ENCODE measurements at places on chromosomes 12 and 14. TPM values are rescaled to one million over a fixed set of nuclear protein-coding genes. Genes with fewer than 3 reads are reported as not detected.
A peak's percentile ranks its signal among the peaks of the same experiment; 100 is the strongest.

- peaks cover 5% of the 10 kb centered on the region for H3K36me3 ChIP-seq
- no peak overlapping the region for H3K27ac ChIP-seq
- H3K4me1 ChIP-seq, result peaks cover 18% of the 10 kb centered on the region
- no peak overlapping the region for H3K4me3 ChIP-seq
- no peaks in the 10 kb centered on the region for H3K27me3 ChIP-seq
Measured at GRCh38 chr12:9391815-9392214, 183.6 kb upstream of the PZP start.

GRCh38 chr14:26596543-26597061 lies 1.2 kb downstream of the NOVA1 start:
- DNase-seq, result no peak
- peaks cover 37% of the 10 kb centered on the region for H3K27me3 ChIP-seq
- H3K36me3 ChIP-seq, result peaks cover 3% of the 10 kb centered on the region
- H3K27ac ChIP-seq, result no peak overlapping the region

DNA sequence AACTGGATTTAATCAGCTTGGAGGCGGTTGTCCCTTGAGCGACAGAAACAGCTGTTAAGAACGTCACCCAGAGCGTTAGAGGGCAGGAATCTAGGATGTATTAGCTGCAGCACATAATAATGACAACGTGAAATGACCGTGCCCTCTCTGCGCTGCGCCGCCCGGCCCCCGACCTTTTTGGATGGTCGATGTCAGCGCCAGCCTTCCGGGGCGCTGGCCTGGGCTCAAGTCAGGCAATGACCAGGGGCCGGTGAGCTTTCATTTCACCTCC lies 427 bp upstream of the TMEM120B start:
- peak overlapping the region; percentile 87 for H3K4me3 ChIP-seq
- H3K4me1 ChIP-seq, result peaks cover 19% of the 10 kb centered on the region
- H3K27ac ChIP-seq, result peak overlapping the region; percentile 77
- H3K27me3 ChIP-seq, result no peaks in the 10 kb centered on the region
- peak; percentile 28 for DNase-seq
- H3K36me3 ChIP-seq, result peaks cover 2% of the 10 kb centered on the region

DNA sequence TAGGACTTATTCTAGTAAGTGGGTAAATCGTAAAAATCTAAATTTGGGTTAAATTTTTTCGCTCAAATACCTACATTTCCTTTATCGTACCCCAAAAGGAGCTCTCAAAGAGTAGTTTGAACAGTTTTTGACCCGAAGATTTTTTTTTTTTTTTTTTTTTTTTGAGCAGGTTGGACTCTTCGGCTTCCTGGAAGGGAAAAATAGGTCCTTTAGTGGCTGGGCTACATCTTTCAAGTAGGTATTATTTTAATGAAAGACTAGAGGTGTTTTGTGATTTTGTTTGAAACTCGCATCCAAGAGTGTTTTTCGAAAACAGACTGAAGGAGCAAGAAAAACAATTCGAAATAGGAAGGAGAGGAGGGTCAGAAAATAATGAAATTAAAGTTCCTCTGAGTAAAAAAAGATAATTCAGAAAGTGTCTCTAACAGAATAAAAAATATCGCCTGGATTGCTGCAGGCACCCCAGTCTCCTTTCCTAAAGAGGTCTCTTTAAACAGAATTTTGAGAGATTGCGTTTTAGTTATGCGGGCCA lies 6.0 kb downstream of the CDKN1B start:
- H3K4me3 ChIP-seq, result peak overlapping the region; percentile 85
- H3K27ac ChIP-seq, result peak overlapping the region; percentile 98
- peaks cover 57% of the 10 kb centered on the region for H3K36me3 ChIP-seq
- peaks cover 43% of the 10 kb centered on the region for H3K4me1 ChIP-seq

DNA sequence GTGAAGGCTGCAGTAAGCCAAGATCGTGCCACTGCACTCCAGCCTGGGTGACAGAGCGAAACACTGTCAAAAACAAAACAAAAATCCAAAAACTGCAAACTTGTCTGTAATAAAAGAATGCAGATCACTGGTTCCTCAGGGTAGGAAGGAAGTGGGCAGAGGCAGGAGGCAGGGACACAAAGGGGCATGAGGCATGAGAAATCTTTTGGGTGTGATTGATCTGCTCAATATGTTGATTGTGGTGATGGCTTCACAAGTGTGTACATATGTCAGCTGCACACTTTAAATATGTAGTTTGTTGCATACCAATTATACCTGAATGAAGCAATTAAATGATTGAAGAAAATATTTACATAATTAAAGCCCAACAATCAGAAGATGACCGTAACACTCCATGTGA lies 117.6 kb downstream of the CMAS start:
- no peak overlapping the region for H3K4me3 ChIP-seq
- peak; percentile 12 for DNase-seq
- H3K36me3 ChIP-seq, result no peaks in the 10 kb centered on the region

GPR132 gene
- 15.3 TPM for total RNA-seq

GLIPR1L1 gene
- total RNA-seq, result not detected

- H3K36me3 ChIP-seq, result peaks cover 51% of the 10 kb centered on the region
- no peaks in the 10 kb centered on the region for H3K27me3 ChIP-seq
- DNase-seq, result no peak
- H3K4me1 ChIP-seq, result peaks cover 82% of the 10 kb centered on the region
- peak overlapping the region; percentile 98 for H3K27ac ChIP-seq
Measured at GRCh38 chr12:14393751-14394150, 28.3 kb downstream of the ATF7IP start.

DNA sequence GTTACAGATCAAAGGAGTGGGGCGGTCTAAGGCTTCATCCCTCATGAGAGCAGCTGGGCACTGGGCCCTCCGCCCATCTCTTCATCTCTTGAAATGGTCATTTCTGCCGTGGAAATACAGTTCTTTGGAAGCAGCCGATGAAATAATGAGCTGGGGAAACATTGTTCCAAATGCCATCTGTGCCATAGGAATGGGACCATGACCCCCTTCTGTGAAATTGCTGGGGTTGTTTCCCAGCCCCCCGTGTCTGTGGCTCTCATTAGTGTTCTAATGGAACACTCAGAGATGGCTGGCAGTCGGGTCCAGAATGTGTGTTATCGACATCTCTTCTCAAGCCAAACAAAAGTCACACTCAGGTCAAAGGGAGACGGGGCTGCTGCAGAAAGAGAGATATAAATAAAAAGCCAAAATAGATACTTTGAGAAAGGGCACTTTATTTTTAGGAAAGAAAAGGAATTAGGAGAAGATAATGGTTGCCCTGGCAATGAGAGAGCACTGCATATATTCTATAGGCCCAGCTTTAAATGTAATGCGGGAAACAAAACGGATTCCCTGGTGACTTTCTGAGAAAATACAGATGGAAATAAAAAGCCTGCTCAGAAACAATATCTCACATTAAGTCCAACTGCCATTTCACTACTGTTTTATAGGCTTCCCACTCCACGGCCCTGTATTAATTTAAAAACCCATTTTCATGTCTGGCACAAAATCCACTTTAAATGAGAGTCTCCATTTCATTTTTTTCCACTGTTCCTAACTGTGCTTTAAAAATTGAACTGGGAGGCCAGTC lies 107.1 kb downstream of the TTC8 start:
- H3K27ac ChIP-seq, result no peak overlapping the region
- H3K27me3 ChIP-seq, result peaks cover 14% of the 10 kb centered on the region
- DNase-seq, result no peak

GRCh38 chr12:98983647-98984046 lies 338.6 kb downstream of the APAF1 start:
- no peak overlapping the region for H3K4me3 ChIP-seq
- no peak overlapping the region for H3K27ac ChIP-seq
- H3K36me3 ChIP-seq, result no peaks in the 10 kb centered on the region

DNA sequence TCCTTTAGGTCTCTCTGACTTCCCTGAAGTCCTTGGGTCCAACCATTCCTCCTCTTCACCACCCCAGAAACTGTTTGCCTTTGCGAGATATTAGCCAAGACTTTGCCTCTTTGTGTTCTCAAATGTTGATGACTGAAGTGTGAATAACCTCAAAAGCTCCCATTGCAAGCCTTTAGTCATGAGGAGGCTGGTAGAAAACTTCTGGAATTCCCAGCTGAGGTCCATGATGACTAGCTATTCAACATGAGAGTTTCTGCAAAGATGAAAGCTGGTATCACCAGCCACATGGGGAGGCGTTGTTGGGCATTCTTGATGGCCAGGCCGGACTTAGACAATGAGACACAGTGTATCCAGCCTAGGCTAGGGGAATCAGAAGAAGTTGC lies 111.7 kb downstream of the TBX5 start:
- no peaks in the 10 kb centered on the region for H3K4me1 ChIP-seq
- no peak for DNase-seq
- H3K27ac ChIP-seq, result no peak overlapping the region
- no peak overlapping the region for H3K4me3 ChIP-seq

C14orf132 gene
- 4.9 TPM for total RNA-seq

GRCh38 chr12:9668161-9669018 lies 1.1 kb upstream of the CLEC2D start:
- no peak for DNase-seq
- H3K27me3 ChIP-seq, result no peaks in the 10 kb centered on the region
- H3K4me3 ChIP-seq, result peak overlapping the region; percentile 90
- H3K4me1 ChIP-seq, result peaks cover 47% of the 10 kb centered on the region
- peaks cover 82% of the 10 kb centered on the region for H3K36me3 ChIP-seq

- H3K36me3 ChIP-seq, result no peaks in the 10 kb centered on the region
- H3K27me3 ChIP-seq, result peaks cover 21% of the 10 kb centered on the region
- H3K4me1 ChIP-seq, result no peaks in the 10 kb centered on the region
- DNase-seq, result no peak
- no peak overlapping the region for H3K4me3 ChIP-seq
Measured at GRCh38 chr14:101009531-101009930, 106.0 kb upstream of the RTL1 start.

DNA sequence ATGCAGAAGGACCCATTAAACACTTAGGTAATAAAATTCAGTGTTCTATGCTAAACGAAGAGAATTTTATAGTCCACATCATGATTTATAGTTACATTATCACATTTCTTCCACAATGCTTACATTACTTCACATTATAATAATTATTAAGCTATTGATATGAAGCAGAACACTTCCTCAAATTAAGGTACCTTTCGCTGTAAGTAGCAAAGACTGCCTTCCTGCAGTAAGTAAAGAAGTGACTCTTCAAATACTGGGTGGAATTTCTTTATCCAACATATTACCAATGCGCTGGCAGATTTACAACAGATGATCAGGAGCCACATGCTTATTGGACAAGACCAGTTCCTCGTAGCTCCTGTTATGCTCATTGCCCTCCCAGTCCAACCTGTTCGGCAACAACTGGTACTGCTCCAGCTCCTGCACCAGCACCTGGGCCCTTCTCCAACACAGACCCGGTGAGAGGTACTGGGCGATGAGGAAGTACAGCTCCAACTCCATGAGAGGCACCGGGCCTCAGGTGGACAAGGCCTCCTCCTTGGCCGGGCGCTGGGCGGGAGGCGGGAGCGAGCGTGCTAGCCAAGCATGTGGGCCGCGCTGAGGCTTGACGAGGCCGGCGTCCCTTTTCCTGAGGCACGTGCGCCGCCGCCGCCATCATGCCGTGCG lies 210.7 kb upstream of the ATP2B1 start:
- no peaks in the 10 kb centered on the region for H3K27me3 ChIP-seq
- peaks cover 2% of the 10 kb centered on the region for H3K4me1 ChIP-seq
- no peak overlapping the region for H3K4me3 ChIP-seq
- no peak overlapping the region for H3K27ac ChIP-seq
- no peak for DNase-seq

AP4S1 gene
- total RNA-seq, result 1.6 TPM

NEUROD4 gene
- not detected for total RNA-seq

- no peak overlapping the region for H3K4me3 ChIP-seq
- DNase-seq, result no peak
- H3K27me3 ChIP-seq, result no peaks in the 10 kb centered on the region
- peaks cover 17% of the 10 kb centered on the region for H3K4me1 ChIP-seq
- H3K27ac ChIP-seq, result no peak overlapping the region
- H3K36me3 ChIP-seq, result peaks cover 11% of the 10 kb centered on the region
Measured at GRCh38 chr14:65348137-65348536, 64.4 kb upstream of the FUT8 start.

OR4E2 gene
- total RNA-seq, result not detected

- H3K4me1 ChIP-seq, result no peaks in the 10 kb centered on the region
- no peak overlapping the region for H3K27ac ChIP-seq
- no peak for DNase-seq
- no peaks in the 10 kb centered on the region for H3K27me3 ChIP-seq
- H3K36me3 ChIP-seq, result no peaks in the 10 kb centered on the region
- H3K4me3 ChIP-seq, result no peak overlapping the region
Measured at GRCh38 chr12:57927086-57927485, 14.3 kb upstream of the ATP23 start.

DNA sequence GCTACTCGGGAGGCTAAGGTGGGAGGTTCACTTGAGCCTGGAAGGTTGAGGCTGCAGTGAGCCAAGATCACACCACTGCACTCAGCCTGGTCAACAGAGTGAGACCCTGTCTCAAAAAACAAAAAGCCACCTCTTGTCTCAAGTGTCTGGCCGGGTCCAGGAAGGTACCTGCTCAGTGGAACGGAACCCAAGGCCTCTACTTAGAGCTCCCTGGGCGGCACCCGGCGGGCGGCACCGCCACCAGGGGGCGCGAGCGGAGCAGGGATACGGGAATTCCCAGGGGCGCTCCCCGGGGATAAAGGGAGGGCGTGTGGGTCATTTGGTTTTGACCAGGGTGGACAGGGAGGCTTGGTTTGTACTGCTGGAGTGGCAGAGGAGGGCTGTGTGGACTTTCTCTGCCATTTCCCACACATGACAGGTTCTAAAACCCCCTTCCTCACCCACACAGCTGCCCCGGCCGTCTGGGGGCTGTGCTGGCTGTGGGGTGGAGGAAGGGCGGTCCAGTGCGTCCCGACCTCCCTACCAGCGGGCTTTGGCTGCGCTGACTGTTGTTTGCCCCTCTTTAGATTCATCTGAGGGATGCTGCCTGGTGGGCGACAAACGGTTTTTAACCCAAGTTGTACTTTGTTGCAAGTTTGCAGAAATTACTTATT lies 91.4 kb downstream of the SETD3 start:
- no peaks in the 10 kb centered on the region for H3K36me3 ChIP-seq
- H3K27ac ChIP-seq, result no peak overlapping the region
- DNase-seq, result peak; percentile 39
- H3K4me3 ChIP-seq, result no peak overlapping the region
- peaks cover 6% of the 10 kb centered on the region for H3K27me3 ChIP-seq
